ENCODE measurements at places on chromosomes 7 and 10. TPM values are rescaled to one million over a fixed set of nuclear protein-coding genes. Genes with fewer than 3 reads are reported as not detected.
A peak's percentile ranks its signal among the peaks of the same experiment; 100 is the strongest.

- DNase-seq: no peak
Observed at GRCh38 chr7:115572111-115572510, 458.5 kb downstream of the TFEC start.

DMBT1 gene
- 85.5 TPM for total RNA-seq

DNA sequence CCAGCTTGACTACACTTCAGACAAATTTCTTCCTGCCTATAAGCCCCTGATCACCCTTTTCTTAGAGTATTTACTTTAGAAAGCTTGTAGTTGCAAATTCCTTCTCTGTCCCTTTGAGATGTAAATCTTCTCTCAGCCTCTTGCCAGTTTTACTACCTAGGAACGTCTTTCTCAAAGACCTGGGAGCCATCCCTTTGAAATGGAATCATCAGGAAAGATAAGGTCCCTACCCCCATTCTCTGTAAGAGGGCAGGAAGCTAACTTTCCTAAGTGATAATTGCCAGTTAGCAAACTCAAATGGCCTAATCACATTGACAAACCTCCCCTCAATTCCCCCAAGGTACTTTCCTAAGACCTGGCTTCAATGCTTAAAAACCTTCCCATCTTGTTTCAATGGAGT lies 304.5 kb downstream of the MDFIC start:
- no peak for DNase-seq

GRCh38 chr10:21514129-21514817 lies 11.2 kb downstream of the SKIDA1 start:
- no peak for DNase-seq

GIMAP6 gene
- 2.2 TPM for total RNA-seq

JCAD gene
- total RNA-seq: 19.5 TPM

- DNase-seq: no peak
Observed at GRCh38 chr7:128035712-128036111, 4.5 kb upstream of the LRRC4 start.

MEIG1 gene
- not detected for total RNA-seq

GRCh38 chr10:132329565-132330485 lies 2.2 kb upstream of the LRRC27 start:
- no peak for DNase-seq

- DNase-seq: no peak
Observed at GRCh38 chr10:122050811-122051210, 61.8 kb downstream of the TACC2 start.

MMD2 gene
- total RNA-seq: not detected

TEX36 gene
- total RNA-seq: not detected

DNA sequence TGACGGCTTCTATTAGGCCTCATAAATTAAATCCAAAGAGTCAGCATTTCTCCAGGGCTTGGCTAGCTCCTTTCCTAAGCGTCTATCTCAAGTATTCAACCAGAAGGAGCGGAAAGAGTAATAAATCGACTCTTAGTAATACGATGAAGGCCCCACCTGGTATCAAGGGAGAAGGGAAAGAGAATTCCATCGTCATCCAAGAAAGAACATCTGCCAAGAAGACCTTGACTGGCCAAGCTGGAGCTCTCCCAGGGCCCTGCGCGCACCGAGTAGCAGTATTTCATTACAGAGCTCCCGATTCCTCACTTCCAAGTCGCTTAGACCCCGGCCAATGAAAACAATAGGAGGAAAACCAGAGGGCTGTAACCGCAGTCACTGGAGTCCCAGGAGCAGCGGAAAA lies 178.0 kb upstream of the FRMD4A start:
- no peak for DNase-seq

DNA sequence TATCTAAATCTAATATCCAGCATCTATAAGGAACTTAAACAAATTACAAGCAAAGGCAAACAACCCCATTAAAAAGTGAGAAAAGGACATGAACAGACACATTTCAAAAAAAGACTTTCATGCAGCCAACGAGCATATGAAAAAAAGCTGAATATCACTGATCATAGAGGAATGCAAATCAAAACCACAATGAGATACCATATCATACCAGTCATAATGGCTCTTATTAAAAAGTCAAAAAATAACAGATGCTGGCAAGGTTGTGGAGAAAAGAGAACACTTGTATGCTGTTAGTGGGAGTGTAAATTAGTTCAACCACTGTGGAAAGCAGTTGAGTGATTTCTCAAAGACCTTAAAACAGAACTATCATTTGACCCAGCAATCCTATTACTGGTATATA lies 334.4 kb upstream of the CACNA2D1 start:
- DNase-seq: no peak

GRCh38 chr10:123836418-123837145 lies 55.0 kb downstream of the CPXM2 start:
- no peak for DNase-seq

OGDHL gene
- 1.00 TPM for total RNA-seq

DNA sequence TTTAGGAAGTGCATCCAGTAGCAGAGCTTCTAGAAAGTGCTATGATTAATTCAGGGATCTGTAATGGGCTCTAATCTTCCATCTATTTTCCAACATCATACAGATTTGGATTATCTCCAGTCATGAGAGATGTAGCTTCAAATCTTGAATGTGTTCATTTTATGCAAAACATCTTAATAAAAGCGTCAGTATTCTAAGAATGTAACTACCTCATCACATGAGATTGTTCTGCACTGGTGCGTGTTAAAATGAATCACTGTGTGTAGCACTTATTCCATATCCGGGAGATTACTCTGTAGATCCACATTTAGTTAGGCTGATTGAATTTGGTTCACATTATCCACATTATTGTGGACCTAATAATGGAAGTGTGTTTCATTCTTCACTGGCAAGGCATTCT lies 344.9 kb upstream of the CHRM2 start:
- DNase-seq: no peak

DNA sequence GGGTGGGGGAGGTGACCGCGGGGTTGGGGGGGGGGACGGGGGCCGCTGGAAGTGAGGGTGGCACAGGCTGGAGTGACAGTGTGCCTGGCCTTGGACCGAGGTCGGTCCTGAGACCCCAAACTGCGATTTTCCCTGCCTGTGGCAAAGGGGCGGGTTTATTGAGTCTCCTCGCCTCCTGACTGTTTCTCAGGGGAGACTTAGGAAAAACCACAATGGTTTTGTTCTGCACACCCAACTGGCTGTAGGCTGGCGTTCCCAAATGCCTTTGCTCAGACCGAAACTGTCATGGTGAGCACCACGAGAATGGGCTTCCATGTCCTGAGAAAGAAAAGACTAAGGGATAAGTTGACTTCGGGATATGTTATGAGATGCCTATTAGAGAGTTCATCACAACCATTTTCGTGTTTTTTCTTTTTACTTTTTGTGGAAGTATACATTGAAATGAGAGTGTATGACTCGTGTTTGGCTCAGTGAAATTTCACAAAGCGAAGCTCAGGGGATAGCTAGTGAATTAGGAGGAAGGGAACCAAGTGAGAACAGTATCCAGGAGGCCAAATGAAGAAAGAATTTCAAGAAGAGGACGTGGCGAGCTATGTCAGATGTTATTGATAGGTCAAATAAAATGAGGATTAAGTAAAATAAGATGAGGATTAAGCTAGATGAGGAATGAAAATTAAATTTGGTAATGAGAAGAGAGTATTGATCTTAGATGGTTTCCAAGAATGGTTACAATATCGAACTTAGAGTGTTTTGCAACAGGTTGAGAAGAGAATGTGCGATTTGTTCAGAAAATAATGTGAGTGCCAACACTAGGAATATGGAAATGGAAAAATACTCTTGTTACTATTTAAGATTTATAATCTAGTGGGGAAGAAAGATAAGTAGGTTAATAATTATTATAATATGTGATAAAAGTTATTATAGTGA lies 918 bp downstream of the NET1 start:
- DNase-seq: no peak

DNA sequence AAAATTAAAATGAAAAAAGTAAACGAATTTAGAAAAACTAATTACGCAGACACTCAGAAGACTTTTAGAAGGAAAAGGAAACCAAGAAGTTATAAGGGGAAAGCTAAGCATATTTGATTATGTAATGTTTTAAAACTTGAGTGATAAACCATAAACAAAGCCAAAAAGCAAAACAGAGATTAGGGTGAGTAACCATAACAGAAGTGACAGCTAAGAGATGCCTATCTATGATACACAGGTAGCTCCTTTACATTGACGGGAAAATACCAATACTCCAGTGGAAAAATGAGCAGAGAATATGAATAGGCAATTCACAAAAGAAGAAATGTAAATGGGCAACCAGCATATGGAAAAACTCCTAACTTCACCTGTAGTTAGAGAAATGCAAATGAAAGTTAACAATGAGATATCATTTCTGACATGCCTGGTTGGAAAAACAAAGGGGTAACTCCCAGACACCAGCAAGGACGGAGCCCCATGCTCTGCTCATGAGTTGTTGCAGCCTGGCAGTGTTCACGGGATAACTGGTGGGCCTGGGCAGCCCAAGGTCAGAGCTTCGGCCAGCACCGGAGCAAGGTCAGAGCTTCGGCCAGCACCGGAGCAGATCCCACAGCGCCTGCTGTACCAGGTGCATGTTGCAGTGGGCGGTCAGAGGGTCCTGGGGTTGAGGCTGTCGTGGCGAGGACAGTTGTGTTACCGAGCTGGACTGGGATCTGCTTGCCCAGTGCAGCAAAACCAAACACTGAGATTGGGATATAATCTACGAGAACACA lies 58.9 kb downstream of the ALOX5 start:
- DNase-seq: no peak

DNA sequence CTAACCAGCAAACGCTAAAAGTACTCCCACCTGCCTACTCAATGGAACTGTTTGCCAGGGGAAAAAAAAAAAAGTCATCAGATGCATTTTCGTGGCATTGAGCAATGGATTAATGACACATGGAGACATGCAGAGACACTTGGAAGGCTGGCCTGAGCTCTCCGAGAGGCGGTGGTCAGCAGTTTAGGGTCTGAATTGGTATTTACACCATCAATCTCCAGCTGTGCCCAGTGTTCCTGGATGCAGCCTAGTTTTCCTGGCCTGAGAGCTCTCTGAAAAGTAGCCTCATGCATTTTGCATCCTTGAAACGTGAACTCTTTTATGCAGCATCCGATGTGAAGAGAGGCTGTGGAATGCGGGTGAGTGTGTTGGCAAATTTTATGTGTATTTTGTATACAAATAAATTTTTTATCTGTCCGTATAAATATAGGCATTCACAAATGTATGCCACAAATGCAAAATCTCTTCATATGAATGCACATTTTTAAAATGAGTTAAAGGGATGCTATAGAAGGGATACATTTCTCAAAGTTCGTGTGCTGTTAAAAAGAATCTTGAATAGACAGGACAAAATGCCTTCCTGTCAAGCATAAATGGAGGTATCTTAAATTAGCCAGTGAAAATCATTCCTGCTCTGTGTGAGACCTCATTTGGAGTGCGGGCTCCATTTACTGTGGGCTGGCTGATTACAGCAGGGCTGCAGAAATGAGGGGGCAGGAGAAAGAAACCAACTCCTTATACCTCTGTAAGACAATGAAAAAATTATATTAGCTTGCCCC lies 137.7 kb upstream of the PFKP start:
- no peak for DNase-seq

- DNase-seq: no peak
Observed at GRCh38 chr10:119805702-119806230, 66.9 kb downstream of the MCMBP start.

DNA sequence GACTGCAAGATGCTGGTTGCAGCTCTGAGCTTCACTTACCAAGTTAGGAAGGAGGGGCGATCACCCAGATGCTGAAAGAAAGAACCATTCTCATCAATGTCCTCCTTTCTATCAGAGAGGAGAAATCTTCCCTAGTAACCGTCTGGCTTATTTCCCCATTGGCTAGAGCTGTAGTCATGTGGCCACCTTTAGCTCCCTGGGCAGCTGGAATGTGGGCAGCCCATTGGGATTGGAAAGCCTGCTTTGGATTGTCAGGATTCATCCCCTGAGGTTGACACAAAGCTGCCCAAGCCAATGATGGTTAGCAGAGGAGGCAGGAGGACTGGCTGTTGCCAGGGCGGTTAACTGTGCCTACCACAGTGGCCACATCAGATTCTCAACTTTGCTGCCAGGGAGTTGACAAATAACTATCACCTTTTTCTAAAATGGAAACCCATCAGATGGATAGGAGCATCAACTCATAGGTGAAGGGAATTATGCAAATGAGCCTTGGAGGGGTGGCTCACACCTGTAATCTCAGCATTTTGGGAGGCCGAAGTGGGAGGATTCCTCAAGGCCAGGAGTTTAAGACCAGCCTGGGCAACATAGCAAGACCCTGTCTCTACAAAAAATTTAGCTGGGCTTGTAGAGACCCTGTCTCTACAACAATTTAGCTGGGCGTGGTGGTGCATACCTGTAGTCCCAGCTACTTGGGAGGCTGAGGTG lies 206.4 kb upstream of the GALNT17 start:
- no peak for DNase-seq

DNA sequence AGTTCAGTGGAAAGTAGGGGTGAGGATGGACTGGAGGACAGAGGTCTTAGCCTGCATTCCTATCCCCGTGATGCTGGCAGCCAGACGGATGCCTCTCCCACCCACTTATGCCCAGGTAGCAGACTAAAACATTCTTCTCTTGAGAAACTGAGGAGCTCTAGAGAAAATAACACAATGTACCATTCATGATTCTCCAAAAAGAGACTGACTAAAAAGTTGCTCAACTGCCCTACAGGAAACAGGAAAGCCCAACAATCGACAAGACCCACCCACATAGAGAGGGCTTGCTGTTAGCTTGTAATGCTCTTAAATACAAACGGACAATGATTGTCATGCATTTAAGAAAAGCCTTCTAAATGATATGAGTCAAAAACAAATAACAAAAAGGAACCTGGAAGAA lies 33.2 kb upstream of the PDE1C start:
- DNase-seq: no peak

- peak; percentile 29 for DNase-seq
Observed at GRCh38 chr10:119817991-119818888, 54.4 kb downstream of the MCMBP start.

RBP3 gene
- not detected for total RNA-seq

DNA sequence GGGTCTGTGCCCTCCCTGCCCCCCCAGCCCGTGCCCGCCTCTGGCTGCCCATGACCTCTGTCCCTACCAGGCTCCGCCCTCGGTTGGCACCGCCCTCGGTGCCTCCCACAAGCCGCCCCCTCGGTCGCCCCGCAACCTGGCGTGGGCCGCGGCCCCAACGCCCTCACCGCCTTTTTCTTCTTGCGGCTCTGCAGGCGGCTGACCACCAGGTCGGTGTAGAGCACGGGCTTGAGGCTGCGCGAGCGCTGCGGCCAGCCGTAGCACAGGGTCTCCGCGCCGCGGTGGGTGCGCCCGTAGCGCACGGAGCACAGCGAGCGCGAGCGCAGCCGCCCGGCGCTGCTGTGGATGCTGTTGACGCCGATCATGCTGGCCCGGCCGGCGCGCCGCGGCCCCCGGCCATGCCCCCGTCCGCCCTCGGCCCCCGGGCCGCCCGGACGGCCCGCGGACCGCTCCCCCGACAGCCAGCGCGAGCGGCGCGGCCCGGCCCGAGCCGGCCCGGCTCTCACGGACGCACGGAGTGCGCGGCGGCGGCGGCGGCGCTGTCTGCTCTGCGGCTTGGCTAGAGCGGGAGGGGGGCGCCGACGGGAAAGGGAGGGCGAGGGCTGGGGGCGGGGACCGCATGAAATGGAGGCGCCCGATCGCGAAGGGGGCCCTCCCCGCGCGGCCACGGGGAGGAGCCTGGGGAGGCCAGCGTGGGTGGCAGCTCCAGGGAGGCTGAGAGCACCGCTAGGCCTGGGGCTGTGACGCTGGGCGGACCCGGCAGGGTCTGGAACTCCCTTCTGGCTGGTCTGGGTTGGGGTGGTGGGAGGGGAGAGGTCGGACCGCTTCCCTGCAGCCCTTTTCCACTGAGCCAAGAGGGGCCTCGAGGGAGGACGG lies 9.6 kb downstream of the PSD start:
- DNase-seq: peak; percentile 64
